ENCODE measurements at places on chromosomes 5 and 9.

GRCh38 chr9:93186215-93186945, 2.4 kb downstream of the WNK2 start:
- peak overlapping the region; percentile 63 for H3K4me3 ChIP-seq
- H3K4me1 ChIP-seq = peaks cover 44% of the 10 kb centered on the region
- H3K36me3 ChIP-seq = no peaks in the 10 kb centered on the region

DNA sequence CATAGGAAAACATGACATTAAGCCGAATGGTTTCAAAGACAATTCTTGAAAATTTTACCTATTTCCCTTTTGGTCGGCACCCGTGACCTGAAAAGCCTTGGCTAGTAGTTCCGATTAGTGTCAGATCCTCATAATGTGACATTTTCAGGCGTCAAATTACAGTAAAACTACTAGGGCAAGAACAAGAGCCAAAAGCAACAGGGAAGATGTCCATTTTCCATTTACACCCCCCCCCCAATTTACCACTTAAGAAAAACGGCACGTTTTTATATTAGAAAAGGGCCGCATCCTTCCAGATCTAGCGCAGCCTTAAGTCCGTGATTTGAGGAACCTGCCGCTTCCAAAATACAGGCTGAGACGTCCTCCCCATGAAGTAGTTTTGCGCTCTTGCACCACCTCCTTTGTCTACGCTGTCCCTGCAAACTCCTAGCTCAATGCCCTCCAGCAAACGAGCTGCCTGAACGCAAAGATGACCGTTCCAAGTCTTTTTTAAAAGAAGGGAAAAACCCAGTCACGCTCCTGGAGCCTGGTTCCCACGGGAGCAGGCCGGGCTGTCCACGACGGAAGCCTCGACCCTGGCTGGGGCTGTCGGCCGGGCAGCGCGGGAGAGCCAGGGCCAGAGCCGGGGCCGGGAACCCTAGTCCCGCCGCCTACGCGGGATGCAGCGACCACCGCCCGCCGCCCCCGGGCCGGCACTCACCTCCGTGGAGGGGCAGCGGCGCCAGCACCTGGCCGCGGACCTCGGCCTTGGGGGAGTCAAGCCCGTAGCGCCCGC, 616 bp downstream of the RNF130 start:
- H3K27me3 ChIP-seq = no peaks in the 10 kb centered on the region
- peak overlapping the region; percentile 97 for H3K27ac ChIP-seq
- H3K4me3 ChIP-seq = peak overlapping the region; percentile 97
- H3K36me3 ChIP-seq = no peaks in the 10 kb centered on the region
- no peak for DNase-seq
- no peaks in the 10 kb centered on the region for H3K4me1 ChIP-seq

DNA sequence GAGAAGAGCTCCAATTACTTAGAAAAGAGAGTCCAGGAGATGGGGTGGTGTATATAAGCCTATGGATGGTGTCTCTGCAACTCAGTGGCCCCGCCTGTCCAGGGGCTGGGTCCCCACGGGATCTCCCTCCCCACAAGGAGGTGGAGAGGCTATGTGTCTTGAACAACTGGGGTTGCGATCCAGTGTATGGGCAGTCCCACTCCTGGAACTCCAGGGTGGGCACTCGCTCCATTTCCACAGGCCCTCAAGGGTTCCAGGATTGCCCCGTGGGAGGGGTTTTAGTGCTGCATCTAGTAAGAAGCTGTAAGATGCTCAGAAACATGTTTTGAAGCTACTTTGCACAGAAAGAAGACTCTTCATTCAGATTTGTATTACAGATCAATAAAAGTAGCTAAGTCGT, 558 bp upstream of the SMAD5 start:
- no peak for DNase-seq
- H3K27ac ChIP-seq = peak overlapping the region; percentile 98
- no peaks in the 10 kb centered on the region for H3K36me3 ChIP-seq

- H3K36me3 ChIP-seq = no peaks in the 10 kb centered on the region
- H3K27me3 ChIP-seq = no peaks in the 10 kb centered on the region
- no peaks in the 10 kb centered on the region for H3K4me1 ChIP-seq
- no peak for DNase-seq
These were observed 127.8 kb upstream of the PAM start for GRCh38 chr5:102627315-102627714.

DNA sequence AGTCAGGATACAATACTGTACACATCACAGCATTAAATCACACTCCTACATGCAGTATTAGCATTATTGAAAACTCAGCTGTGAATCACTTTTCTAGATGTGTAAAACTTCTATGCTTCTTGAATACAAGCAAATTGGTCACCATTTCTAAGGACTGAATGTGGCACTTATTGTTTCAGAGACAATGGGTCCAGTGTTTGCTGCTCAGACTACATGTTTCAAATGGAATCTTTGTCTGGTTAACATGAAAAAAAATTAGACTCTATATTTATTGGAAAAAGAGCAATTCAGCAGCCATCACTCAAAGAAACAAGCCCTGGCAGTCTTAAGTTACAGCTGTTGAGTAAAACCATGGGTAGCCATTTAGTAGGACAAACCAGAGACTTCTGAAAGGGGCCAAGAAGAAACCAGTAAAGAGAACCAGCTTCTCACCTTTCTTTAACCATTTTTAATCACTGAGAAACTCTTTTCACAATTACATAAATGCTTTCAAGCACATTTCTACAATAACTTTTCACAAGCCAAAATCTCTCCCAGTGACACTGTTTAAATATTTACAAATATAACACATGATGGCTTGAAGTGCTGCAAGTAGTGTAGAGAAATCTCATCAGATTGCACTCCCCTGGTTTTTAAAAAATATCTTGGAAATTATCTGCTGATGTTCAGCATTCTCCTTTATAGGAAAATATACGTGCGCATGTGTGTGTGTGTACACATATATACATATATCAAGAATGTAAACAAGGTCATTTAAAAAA, 35.2 kb downstream of the OR2K2 start:
- H3K4me1 ChIP-seq = no peaks in the 10 kb centered on the region
- no peak for DNase-seq
- H3K27me3 ChIP-seq = no peaks in the 10 kb centered on the region

DNA sequence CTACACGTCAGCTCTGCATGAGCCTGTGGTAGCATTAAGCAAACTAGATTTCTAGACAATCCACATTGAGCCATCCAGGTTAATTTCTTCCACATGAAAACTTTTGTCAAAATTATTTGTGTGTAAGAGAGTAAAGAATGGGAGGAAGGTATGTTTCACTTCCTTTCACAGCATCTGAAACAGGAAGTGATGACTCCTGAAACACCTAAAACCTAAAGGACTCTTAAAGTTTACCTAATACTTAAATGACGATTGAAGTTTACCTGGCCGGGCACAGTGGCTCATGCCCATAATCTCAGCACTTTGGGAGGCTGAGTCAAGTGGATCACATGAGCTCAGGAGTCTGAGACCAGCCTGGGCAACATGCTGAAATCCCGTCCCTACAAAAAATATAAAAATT, 223.8 kb downstream of the CEMIP2 start:
- no peaks in the 10 kb centered on the region for H3K4me1 ChIP-seq
- H3K4me3 ChIP-seq = no peak overlapping the region
- DNase-seq = no peak
- no peaks in the 10 kb centered on the region for H3K27me3 ChIP-seq
- no peak overlapping the region for H3K27ac ChIP-seq

DNA sequence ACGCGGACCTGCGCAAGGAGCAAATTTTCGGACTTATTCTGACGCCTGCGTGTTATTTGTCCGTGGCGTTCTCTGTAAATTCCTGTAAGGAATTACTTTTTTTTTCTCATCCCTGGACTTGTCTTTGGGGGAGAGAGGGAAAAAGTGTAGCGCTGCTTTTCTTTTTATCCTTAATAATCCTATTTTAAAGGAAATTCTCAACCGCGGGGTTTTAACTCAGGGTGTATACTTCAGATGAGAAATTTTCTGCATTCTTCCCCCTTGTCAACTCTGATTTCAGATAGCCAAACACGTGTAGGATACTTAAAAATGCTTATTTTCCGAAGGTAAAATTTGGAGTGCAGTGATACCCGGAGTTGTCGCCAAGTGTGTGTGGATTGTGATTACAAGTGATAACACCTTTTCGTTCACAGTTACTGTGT, 853 bp downstream of the DCP2 start:
- no peak for DNase-seq
- H3K4me3 ChIP-seq = peak overlapping the region; percentile 89
- H3K27ac ChIP-seq = peak overlapping the region; percentile 91
- H3K4me1 ChIP-seq = no peaks in the 10 kb centered on the region
- H3K36me3 ChIP-seq = no peaks in the 10 kb centered on the region

- H3K27ac ChIP-seq = no peak overlapping the region
- no peaks in the 10 kb centered on the region for H3K36me3 ChIP-seq
- H3K4me3 ChIP-seq = no peak overlapping the region
- H3K27me3 ChIP-seq = no peaks in the 10 kb centered on the region
- no peak for DNase-seq
These were observed 23.1 kb downstream of the JAKMIP2 start for GRCh38 chr5:147759441-147759840.

DNA sequence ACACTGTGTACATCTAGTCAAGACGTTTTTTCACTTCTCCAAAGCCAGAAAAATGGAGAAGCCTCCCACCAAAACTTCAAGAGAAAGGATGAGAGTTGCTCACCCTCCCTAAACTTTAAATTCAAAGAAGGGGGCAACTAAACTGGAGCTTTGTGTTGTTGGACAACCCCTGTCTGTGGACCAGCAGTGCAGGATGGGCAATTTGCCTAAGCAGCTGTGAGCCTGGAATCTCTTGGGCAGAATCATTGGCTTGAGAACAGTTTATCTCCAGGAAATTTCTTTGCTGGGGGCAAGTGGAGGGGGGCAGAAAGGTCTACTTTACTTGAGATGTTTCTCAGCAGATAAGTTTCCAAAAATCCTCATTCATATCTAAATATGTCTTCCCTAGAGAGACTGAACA, 151.8 kb downstream of the MUSK start:
- DNase-seq = no peak
- no peaks in the 10 kb centered on the region for H3K27me3 ChIP-seq
- no peak overlapping the region for H3K27ac ChIP-seq
- no peak overlapping the region for H3K4me3 ChIP-seq
- no peaks in the 10 kb centered on the region for H3K4me1 ChIP-seq

- no peak overlapping the region for H3K4me3 ChIP-seq
- no peaks in the 10 kb centered on the region for H3K36me3 ChIP-seq
- DNase-seq = no peak
- H3K27ac ChIP-seq = no peak overlapping the region
These were observed 194.3 kb upstream of the MSX2 start for GRCh38 chr5:174529925-174530681.

DNA sequence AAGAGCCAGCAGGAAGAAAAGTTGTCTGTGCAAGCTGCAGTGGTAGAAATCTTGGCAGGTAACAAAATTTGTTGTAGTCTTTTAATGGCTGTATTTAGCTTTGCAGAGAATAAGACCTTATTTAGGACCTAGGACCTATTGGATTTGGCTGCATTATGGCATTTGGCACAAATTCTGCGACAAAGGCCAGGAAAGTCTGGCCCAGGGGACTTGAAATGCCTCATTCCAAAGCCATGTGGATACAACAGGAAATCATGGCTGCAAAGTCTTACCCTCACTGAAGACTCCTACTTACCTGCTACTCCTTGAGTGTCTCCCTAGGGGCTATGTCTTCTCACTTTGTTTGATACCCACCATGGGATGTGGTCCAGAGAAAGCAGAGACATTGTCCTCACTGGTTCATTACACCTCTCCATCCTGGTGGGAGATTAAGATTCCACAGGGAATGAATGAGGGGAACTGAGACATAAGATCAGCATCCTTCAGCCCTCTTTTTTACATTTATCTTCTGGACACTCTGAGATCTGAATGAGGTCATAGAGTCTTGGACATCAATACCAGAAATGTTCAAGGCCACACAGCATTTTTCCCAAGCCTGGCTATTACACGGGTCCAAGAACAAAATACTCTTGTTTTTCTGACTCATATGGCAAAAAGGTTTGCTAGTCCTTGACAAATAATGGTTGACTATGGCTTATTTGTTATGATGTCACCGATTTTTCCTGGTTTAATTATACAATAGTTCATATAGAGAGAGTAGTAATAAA, 119.4 kb downstream of the PDE8B start:
- H3K36me3 ChIP-seq = no peaks in the 10 kb centered on the region
- no peak overlapping the region for H3K27ac ChIP-seq
- H3K4me3 ChIP-seq = no peak overlapping the region
- no peaks in the 10 kb centered on the region for H3K4me1 ChIP-seq
- no peak for DNase-seq
- H3K27me3 ChIP-seq = no peaks in the 10 kb centered on the region

DNA sequence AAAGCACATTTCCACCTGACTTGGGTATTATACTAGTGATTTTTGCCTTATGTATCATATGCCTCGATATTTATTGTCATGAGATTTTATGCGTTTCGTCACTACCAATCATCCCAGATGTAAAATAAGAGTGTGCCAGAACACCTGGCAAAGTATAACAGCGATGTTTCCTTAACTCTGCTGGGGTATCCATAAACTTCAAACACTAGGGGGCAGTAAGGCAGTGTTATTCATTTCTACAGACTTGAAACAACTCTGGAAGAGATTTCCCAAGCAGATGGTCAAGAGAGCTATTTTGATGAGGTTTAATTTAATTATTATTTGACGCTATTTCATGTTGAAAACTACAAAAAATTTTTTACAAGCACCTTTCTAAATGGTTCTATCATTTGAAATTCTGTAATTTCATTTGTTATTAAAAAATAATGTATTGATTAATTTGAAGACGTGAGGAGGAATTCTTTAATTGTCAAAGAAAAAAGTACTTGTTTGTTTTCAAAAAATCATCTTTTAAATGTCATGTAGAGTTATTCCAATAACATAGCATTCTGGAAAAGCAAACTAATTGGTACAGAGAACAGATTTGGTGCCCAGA, 388.5 kb upstream of the CTNND2 start:
- DNase-seq = no peak
- no peaks in the 10 kb centered on the region for H3K27me3 ChIP-seq
- no peaks in the 10 kb centered on the region for H3K36me3 ChIP-seq
- no peaks in the 10 kb centered on the region for H3K4me1 ChIP-seq

DNA sequence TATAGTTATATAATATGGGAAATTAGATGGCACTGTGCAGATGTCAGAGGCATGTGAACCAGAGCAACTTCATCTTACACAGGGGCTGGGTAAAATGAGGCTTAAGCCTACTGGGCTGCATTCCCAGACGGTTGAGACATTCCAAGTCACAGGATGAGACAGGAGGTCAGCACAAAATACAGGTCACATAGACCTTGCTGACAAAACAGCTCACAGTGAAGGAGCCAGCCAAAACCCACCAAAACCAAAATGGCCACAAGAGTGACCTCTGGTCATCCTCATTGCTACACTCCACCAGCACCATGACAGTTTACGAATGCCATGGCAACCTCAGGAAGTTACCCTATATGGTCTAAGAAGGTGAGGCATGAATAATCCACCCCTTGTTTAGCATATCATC, 479.4 kb downstream of the TLR4 start:
- H3K4me1 ChIP-seq = no peaks in the 10 kb centered on the region
- H3K27ac ChIP-seq = no peak overlapping the region
- H3K27me3 ChIP-seq = no peaks in the 10 kb centered on the region
- DNase-seq = no peak
- H3K4me3 ChIP-seq = no peak overlapping the region

GRCh38 chr9:72600671-72601070, 79.3 kb downstream of the TMC1 start:
- H3K4me1 ChIP-seq = no peaks in the 10 kb centered on the region
- no peak overlapping the region for H3K4me3 ChIP-seq
- H3K27ac ChIP-seq = no peak overlapping the region
- H3K36me3 ChIP-seq = no peaks in the 10 kb centered on the region
